Thoracic aorta (tissue), 2 donors: ENCODE measurements at places on chromosomes 11 and 22. TPM values are rescaled to one million over a fixed set of nuclear protein-coding genes. Genes with fewer than 3 reads are reported as not detected.
A peak's percentile ranks its signal among the peaks of the same experiment; 100 is the strongest.

DNA sequence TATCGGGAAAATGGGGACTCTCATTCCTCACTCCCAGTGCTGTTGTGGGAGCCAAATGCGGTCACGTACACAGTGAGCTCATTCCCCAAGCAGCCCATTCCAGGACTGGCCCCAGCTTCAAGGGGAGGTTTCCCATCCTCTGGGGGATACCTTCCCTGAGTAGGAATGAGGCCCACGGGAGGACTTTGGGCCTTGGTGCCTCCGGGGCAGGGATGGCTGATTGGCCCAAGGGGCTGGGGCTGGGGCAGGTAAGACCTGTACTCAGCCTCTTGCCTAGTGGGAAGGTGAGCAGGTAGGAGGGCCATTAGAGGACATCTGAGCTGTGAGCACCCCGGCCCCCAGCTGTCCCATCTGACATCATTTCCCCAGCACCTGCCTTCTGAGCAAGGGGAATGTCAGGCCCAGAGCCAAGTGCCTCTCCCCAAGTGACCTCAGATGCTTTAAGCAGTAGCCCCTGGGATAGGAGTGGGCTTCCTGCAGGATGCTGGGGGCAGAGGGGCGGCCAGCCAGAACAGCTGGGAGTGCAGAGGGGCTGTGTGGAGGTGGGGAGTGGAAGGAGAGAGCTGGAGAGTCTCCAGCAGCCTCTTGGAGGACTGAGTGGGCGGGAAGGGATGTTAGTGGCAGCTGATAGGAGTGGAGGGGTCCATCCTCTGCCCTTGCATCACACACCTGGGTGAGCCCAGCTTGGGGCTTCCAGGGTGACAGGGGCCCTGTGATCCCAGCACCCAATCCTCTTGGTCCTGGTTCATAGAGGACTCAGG, 58.4 kb downstream of the CD82 start:
- peaks cover 22% of the 10 kb centered on the region for H3K4me1 ChIP-seq
- DNase-seq: peak; percentile 1
- H3K27ac ChIP-seq: no peak overlapping the region
- H3K4me3 ChIP-seq: no peak overlapping the region

The SNX15 gene
- 20.7 TPM for total RNA-seq

DNA sequence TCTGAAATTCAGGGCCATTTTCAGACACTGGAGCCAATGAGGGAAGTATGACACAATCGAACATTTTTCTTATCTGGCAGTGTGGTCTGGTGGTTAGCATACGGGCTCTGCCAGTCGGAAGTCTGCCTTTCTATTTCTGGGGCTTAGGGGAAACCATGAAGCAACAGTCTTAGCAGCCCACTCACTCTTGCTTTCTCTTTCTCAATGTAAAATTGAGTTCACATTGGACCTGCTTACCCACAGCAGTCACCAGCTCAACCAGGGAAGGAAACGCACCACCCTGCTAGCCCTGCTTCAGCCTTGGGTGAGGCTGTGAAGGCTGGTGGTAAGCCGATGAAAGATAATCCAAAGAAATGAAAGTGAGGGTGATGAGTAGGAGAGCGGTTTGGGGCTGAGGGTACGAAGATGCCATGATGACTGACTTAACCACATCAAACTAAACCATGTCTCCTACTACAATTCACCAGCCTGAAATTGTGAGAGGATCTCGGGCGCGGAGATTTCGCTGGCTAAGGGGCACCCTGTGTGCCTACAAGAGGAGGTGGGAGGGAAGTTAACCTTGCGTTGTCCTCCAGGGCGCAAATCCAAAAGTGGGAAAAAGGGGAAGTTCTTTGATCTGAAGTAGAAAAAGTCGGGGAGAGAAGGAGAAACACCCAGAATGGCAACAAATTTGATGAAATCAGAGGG, 2.0 kb upstream of the LMO2 start:
- H3K36me3 ChIP-seq: no peaks in the 10 kb centered on the region
- H3K4me3 ChIP-seq: peak overlapping the region; percentile 20
- peaks cover 4% of the 10 kb centered on the region for H3K4me1 ChIP-seq
- H3K27ac ChIP-seq: no peak overlapping the region
- DNase-seq: no peak

DNA sequence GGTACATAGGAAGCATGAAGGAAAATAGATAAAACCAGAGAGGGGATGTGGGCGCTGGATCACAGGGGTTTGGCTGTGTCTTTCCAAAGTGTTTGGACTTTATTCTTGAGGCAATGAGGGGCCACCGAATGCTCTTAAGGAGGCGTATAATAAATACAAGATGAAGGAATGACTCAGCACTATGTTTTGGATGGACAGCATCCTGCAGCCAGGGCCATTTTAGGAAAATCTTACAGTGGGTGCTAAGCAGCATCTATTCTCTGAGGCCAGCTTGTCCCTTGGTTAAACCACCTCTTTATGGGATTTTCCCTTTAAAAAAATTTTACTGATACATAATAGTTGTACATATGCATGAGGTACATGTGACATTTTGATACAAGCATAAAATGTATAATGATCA, 4.3 kb upstream of the LDHA start:
- peaks cover 20% of the 10 kb centered on the region for H3K4me1 ChIP-seq
- no peak overlapping the region for H3K4me3 ChIP-seq
- no peaks in the 10 kb centered on the region for H3K27me3 ChIP-seq
- no peak overlapping the region for H3K27ac ChIP-seq

GRCh38 chr22:44192098-44192815, 11.5 kb downstream of the PARVG start:
- no peaks in the 10 kb centered on the region for H3K36me3 ChIP-seq
- no peak for DNase-seq
- no peak overlapping the region for H3K27ac ChIP-seq
- no peak overlapping the region for H3K4me3 ChIP-seq
- no peaks in the 10 kb centered on the region for H3K27me3 ChIP-seq

GRCh38 chr11:26964339-26964738, 29.6 kb upstream of the FIBIN start:
- H3K27me3 ChIP-seq: no peaks in the 10 kb centered on the region
- no peaks in the 10 kb centered on the region for H3K4me1 ChIP-seq
- DNase-seq: no peak
- H3K27ac ChIP-seq: no peak overlapping the region

DNA sequence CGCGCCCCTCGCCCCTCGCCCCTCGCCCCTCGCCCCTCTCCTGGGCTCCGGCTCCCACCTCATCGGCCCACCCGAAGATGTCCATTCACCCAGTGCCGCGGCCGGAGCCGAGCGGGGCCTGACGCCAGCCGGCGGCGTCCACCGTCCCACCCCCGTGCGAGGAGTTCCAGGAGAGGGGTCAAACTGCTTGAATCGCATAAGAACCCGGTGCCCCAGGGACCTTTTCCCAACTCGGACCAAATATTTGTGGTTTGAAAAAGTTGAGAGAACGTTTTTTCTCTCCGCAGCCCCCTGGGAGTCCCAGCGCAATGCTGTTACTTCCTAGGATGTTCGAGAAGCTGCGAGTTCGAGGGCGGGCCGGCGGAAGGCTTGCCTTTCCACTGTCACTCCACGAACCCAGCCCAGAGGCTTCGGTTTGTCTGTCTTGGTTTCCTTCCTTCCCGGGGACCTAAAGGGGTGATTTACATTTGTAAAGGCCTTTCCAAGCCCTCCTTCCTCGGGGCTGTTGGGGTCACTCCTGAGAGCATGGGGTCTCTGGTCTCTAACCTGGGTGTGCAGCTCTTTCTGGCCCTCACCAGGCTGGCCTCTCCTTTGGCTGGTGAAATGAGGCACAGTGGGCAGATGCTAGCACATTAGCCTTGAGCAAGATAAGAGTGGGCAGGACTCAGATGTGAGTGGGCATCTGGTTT, 38.0 kb downstream of the ETS1 start:
- no peaks in the 10 kb centered on the region for H3K36me3 ChIP-seq
- H3K4me1 ChIP-seq: peaks cover 25% of the 10 kb centered on the region
- H3K27me3 ChIP-seq: no peaks in the 10 kb centered on the region
- no peak overlapping the region for H3K27ac ChIP-seq

DNA sequence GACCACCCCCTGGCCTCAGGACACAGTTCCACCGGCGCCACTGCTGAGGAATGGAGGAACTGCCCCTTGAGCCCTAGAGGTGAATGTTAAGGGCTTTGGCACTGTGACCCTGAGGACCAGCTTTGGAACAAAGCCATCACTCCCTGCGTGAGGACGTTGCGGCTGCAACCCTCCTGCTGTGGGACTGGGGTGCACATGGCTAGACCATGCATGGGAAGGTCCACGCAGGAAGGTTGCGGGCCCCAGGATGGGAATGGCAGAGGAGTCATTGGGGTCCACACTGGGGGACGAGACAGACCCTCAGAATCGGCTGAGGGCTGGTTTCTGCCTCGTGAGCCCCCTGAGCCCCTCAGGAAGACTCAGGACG, 6.4 kb upstream of the ADORA2A start:
- H3K4me3 ChIP-seq: no peak overlapping the region
- H3K27ac ChIP-seq: no peak overlapping the region

DNA sequence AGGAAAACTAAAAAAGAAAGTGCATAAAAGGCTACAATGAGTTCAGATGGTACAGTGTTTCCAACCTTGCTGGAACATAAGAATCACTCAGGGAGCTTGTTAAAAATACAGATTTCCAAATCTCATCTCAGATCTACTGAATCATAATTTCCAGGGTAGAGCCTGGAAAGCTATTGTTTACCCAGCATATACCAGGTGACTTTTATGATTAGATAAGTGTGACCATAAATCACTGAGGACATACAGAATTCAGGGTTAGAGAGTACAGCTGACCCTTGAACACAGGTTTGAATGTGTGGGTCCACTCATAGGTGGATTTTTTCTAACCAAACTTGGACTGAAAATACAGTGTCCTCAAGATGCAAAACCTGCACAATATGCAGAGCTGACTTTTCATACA, 11.9 kb downstream of the SAAL1 start:
- no peak overlapping the region for H3K27ac ChIP-seq
- no peaks in the 10 kb centered on the region for H3K4me1 ChIP-seq
- no peaks in the 10 kb centered on the region for H3K27me3 ChIP-seq
- peaks cover 14% of the 10 kb centered on the region for H3K36me3 ChIP-seq
- DNase-seq: no peak

- no peak overlapping the region for H3K27ac ChIP-seq
- no peak for DNase-seq
- H3K36me3 ChIP-seq: no peaks in the 10 kb centered on the region
- no peaks in the 10 kb centered on the region for H3K27me3 ChIP-seq
Observed at GRCh38 chr22:48301421-48301820, 1526.3 kb downstream of the BRD1 start.

The KRTAP5-1 gene
- not detected for total RNA-seq

DNA sequence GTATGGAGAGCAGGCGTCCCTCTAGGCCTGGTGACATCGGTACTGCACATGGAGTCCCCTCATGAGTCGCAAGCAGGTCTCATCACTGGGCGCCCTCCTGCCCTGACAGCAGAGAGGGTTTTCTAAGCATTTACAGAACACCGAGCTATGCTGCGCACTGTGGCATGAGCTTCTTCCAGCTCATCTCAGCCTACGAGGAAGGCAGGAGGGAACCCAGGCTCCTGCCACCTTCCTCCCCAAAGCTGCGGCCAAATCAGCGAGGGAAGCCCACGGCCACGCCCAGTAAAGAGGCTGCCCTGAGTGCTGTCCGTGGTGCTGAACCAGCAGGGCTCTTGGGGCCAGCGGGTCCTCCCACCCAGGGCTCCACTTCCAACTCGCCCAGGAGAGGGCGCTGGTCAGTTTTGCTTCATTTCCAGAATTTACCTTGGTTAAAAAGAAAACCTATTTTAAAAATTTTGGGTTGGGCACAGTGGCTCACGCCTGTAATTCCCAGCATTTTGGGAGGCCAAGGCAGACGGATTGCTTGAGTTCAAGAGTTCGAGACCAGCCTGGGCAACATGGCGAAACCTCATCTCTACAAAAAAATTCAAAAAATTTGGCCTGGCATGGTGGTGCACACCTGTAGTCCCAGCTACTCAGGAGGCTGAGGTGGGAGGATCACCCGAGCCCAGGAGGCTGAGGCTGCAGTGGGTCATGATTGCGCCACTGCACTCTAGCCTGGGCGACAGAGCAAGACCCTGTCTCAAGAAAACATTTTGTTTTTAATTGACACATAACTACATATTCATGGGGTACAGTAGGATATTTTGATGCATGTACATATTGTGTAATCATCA, 34.2 kb downstream of the PHF21B start:
- H3K4me3 ChIP-seq: no peak overlapping the region
- H3K4me1 ChIP-seq: no peaks in the 10 kb centered on the region
- H3K36me3 ChIP-seq: no peaks in the 10 kb centered on the region
- H3K27me3 ChIP-seq: no peaks in the 10 kb centered on the region

DNA sequence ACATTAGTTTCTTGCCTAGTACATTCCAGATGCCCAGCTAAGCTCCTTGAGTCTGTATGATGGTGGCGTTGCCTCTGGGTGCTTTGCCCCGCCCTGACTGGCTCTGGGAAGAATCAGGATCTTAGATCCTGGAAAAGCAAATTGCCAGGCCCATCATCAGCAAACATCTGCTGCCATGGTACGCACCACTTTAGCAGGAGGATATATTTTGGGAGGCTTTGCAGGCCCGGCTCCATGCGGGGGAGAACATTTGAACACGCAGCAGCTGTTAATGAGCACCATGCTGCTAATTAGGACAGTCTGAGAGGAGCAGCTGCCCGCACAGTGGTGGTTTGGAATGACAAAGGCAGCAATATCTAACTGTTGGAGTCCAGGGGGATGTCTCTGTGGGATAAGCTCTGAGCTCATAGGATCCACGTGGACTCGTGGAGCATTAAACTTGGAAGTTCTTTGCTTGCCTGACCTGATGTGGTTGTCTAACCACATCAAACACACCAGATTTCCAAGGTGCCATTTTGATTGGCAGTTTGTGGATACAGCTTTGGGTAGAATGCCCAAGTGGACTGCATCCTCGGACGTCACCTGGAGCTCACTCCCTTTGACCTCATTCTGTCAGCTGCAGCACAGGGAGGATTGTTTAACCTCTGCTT, 217.0 kb upstream of the ZBED5 start:
- no peak overlapping the region for H3K27ac ChIP-seq
- no peaks in the 10 kb centered on the region for H3K27me3 ChIP-seq
- H3K36me3 ChIP-seq: no peaks in the 10 kb centered on the region
- no peak overlapping the region for H3K4me3 ChIP-seq
- no peaks in the 10 kb centered on the region for H3K4me1 ChIP-seq

DNA sequence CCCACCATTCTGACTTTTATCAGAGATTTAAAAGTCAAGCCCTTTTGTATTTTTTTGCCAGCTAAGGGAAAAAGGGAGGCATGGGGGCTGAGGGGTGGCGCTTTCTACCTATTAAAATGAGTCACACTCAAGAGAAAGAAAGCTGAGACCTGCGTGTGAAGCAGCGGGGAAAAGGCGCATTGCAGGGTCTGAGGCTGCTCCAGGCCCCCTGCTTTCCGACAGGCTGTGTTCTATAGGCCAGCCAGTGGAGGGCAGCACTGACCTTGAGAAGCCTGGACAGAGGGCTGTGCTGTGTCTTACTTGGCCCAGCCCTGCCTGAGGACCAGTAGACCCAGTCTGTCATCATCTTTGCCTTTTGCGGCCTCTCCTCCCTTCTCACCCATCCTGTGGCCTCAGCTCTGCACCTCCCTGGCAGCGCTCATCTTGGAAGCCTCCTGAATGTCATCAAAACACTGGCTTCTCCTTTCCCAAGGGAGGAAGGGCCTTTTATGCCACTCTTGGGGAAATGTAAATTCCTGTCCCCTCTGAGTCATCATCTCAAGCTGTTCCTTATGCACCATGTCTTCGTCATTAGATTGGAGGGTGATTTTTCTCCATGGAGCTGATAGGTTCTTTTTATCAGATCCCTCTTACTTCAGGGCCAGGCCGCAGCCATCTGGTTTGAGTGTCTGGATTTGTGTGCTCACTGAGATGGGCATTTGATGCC, 12.6 kb upstream of the MAPK8IP1 start:
- no peak for DNase-seq
- H3K4me1 ChIP-seq: no peaks in the 10 kb centered on the region
- no peak overlapping the region for H3K27ac ChIP-seq
- peaks cover 87% of the 10 kb centered on the region for H3K36me3 ChIP-seq
- H3K4me3 ChIP-seq: no peak overlapping the region
- no peaks in the 10 kb centered on the region for H3K27me3 ChIP-seq

The NLRP14 gene
- total RNA-seq: not detected
